Panc1 (cell line): ENCODE measurements at places on chromosomes 7 and 10. TPM values are rescaled to one million over a fixed set of nuclear protein-coding genes. Genes with fewer than 3 reads are reported as not detected.
A peak's percentile ranks its signal among the peaks of the same experiment; 100 is the strongest.

DNA sequence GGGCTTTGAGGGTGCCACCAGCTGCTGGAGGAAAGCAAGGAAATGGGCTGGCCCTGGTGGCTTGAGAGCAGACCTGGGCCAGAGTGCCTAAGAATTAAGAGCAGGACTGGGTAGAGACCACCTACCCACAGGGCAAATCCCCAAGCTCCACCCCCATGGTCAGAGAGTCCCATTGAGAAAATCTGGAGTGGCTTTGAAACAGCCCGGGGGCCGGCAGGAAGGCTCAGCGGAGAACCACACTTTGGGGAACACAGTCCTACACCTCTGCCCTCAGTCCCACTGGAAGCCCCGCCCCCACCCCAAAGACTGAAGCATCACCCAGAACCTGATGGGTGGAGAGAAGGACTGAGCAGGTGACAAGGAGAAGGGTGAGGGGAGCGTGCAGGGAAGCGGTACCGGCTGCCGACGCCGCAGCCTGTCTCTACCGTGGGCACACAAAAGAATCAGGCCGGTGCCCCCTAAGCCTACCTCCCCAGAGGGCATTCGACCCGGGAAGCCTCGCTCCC is 3.6 kb downstream of the SMARCD3 start:
- no peak for DNase-seq

Gene SGPL1
- total RNA-seq, result 103 TPM

Gene TFR2
- total RNA-seq, result 9.1 TPM

Gene STAG3
- 1.7 TPM for total RNA-seq

DNA sequence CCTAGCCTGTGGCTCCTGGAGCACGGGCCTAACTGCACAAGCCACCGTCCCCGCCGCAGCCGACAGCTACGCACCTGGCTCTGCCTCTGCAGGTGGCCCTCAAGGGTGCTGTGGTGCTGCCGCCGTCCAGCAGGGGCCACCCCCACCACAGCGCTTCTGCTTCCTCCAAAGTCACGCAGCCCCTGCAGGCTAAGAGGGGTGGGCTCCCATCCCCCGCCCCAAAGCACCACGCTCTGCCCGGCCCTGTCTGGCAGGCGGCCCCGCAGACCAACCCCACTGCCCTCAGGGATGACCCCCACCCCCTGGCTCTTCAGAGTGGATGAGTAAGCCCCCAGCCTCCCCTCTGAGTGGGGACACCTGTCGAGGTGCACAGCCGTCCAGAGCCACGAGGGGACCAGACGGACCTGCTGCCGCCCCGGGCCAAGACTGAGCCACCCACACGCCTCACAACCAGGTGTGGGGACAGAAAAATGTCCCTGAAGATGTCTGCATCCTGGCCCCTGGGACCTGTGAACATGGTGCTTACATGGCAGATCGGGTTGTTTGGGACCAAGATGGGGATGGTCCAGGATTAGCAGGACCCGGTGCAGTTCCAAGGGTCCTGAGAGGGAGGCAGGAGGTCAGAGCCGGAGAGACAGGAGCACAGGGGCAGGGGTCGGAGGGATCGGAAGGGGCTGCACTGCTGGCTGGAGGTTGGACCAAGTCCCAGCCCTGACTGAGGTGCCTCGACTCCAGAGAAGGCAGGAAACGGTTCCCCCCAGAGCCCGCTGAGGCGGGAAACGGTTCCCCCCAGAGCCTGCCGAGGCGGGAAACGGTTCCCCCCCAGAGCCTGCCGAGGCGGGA is 9.0 kb upstream of the ADAP1 start:
- no peak for DNase-seq

DNA sequence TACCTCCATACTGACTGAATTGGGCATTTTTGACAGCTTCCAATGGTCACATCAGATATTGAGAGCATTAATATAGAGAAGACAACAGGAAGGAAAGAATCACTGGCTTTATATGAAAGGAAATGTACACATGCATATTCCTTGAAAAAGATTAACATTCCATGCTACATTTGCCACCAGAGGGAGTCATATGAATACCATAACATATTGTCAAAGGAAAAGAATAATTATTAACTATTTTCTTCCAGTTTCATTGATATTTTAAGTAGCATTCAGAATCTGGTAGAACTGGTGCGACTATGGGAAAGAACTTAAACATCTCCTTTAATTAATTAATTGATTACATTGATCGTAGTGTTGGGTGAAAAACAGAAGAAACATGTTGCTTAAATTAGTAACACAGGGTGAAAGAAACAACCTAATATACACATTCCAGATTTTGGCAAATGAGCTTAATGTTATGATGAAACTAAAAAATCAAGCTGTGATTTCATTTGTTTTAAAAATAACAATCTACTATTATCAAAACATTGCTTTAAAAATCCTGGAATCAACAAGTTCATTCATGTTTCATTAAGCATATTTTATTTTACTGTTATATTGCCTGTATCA is 71.5 kb downstream of the GPR85 start:
- DNase-seq, result no peak

GRCh38 chr7:116828281-116828680 is 34.1 kb upstream of the CAPZA2 start:
- DNase-seq, result no peak

Gene SHOC2
- total RNA-seq, result 56.6 TPM

DNA sequence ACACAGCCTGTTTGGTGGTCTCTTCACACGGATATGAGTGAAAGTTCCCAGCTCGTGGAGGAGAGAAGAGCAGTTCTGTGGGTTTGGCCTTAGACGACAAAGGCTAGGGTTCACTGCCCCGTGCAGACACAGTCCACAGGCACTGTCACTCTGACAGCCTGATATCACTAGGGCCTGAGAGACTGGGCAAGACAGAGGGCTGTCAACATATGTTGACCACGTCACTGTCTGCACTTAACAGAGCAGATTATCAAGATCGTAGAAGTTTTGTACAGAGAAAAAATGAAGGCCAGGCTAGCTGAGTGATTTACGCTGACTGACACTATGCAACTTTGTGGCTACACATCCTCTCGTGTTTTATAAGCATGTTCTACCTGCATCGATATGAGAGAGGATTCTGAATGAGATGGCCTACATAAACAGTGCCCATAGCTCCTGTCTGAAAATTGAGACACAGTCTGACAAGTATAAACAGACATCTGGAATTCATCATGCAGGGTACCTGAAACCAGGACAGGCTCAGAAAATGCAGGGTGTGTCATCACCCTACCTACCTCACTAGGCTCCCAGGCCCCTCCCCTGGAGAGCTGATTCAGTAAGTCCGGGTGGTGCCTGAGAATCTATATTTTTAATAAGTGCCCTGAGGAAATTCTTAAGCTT is 120.0 kb downstream of the SGMS1 start:
- DNase-seq, result no peak

- DNase-seq, result no peak
Observed at GRCh38 chr10:74432841-74433594, 282.0 kb downstream of the ADK start.

Gene ATOH7
- 0.28 TPM for total RNA-seq

Gene RSU1
- total RNA-seq, result 55.6 TPM

DNA sequence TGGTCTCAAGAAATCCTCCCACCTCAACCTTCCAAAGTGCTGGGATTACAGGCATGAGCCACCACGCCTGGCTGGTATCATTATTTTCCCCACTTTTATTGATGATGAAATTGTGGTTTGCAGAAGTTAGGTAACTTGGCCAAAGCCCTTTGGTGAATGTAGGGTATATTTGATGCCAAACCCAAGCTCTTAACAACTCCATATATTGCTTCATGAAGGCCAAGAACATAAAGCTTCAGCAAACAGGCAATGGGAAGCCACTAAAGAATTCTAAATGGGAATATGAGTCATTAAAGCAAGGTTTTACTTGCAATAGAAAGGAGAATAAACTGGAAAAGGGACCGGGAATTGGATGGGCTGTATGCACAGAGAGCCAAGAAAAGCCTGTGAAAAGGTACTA is 142.7 kb downstream of the KMT2E start:
- DNase-seq, result no peak

GRCh38 chr7:95056107-95056739 is 148.8 kb downstream of the PPP1R9A start:
- no peak for DNase-seq

- DNase-seq, result no peak
Observed at GRCh38 chr7:105940109-105940508, 23.0 kb upstream of the CDHR3 start.

Gene IGF2BP3
- total RNA-seq, result 80.2 TPM

Gene GPR85
- not detected for total RNA-seq

GRCh38 chr10:52451817-52452216 is 137.7 kb downstream of the DKK1 start:
- DNase-seq, result no peak

Gene MRC1
- total RNA-seq, result 0.21 TPM

GRCh38 chr7:16492513-16493062 is 27.1 kb upstream of the SOSTDC1 start:
- no peak for DNase-seq

Gene EGFR
- 156 TPM for total RNA-seq

GRCh38 chr10:121615836-121616235 is 17.6 kb upstream of the FGFR2 start:
- no peak for DNase-seq

GRCh38 chr7:34385384-34385783 is 272.6 kb upstream of the NPSR1 start:
- no peak for DNase-seq

Gene MYPN
- 39.1 TPM for total RNA-seq

Gene NXPH1
- not detected for total RNA-seq

GRCh38 chr10:20474064-20474463 is 423.0 kb downstream of the NEBL start:
- no peak for DNase-seq

Gene KNDC1
- 2.6 TPM for total RNA-seq

DNA sequence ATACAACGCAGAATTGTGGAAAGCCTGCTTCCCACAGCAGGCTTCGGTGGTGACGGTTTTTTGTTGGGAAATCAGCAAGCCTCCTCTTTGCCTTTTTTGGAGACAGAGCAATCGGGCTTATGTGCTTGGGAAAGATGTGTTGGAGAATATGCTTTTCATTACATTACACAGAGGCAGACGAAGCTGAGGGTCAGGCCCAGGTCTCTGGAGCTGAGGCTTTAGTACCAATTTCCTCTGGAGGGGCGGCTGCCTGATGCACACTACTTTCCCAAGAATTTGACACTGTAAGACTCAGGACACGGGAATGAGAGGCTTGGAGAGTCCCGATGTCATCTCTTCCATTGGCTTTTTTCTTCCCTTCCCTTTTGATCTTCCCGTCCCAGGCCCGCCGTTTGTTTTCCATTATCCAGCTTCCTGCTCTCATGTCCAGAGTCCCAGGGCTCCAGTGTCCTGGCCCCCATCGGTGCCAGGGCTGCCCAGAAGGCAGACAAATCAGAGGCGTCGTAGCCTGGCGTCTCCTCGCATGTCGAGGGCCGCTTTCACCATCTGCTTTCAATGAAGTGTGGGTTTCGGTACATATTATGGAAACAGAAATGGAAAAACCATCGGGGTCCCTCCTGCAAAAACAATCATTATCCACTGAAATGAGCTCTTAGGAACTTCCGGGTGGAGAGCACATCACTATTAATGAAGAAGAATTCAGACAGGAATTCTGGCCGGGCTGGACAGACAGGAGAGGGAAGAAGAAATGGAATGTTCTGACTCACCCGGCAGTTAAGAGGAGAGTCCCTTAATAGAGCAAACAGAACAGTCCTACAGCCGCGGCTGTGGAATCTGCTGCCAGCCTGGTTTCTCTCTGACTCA is 123.0 kb upstream of the JCAD start:
- DNase-seq, result no peak

GRCh38 chr10:101267290-101267680 is 38.0 kb upstream of the LBX1 start:
- DNase-seq, result no peak

DNA sequence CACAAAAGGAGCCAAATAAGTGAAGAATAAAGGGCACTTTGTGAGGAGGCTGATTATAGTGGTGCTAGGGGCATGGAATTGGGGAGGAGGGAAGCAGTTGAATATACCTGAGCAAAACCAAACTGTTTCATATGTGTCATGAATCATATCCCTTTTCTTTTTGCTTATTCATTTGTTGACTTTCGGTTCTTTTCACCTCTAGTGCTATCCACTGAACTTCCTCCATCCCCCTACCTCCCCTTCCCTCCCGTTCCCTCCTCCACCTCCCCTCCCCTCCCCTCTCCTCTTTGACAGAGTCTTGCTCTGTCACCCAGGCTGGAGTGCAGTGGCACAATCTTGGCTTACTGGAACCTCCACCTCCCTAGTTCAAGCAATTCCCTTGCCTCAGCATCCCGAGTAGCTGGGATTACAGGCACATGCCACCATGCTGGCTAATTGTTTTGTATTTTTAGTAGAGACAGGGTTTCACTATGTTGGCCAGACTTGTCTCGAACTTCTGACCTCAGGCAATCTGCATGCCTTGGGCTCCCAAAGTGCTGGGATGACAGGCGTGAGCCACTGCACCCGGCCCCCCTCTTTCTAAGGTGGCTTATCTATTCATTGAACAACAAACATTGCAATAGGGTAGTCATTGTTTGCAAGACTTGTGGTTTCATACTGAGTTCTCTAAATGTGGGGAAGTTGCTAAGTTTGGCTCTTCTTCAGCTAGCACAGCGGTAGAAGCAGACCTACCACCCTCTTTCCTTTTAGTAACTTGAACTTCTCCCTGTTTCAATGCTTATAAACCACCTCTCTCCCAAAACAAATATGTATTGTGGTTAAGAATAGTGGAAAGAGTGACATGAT is 150.4 kb upstream of the PRPS1L1 start:
- DNase-seq, result peak; percentile 25

GRCh38 chr7:89826557-89826956 is 327.7 kb upstream of the STEAP1 start:
- no peak for DNase-seq

GRCh38 chr10:15262036-15262713 is 93.7 kb upstream of the NMT2 start:
- DNase-seq, result no peak

- no peak for DNase-seq
Observed at GRCh38 chr10:7202793-7203355, 208.0 kb downstream of the SFMBT2 start.

Gene TMEM225B
- total RNA-seq, result 0.31 TPM

Gene SEMA3C
- 232 TPM for total RNA-seq

DNA sequence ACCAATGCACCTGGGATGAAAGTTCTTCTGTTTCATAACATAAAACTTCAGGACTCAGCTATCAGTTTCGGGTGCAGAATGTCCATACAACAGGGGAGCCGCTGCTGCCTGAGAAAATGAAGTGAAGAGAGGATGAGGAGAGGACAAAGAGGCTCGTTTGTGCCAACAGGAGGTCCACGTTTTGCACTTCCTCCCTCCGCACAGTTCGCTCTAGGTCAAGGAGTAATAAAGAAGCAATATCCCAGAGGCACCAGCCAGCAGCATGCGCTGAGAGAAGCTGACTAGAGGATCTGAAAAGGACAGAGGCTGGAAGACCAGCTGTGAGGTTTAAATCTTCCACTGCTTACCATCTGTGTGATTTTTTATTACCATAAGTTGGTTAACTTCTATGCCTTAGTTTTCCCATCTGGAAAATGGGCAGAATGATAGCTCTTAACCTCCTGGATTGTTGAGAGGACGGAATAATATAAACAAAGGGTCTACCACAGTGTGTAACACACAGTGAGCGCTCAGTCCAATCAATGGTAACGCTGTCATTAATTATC is 709 bp downstream of the GPAM start:
- DNase-seq, result no peak

Gene SMO
- 2.9 TPM for total RNA-seq

Gene ADAM8
- total RNA-seq, result 3.7 TPM

GRCh38 chr10:106571192-106571946 is 593.1 kb downstream of the SORCS1 start:
- peak; percentile 24 for DNase-seq
